ENCODE measurements at places on chromosomes 12 and 14.

DNA sequence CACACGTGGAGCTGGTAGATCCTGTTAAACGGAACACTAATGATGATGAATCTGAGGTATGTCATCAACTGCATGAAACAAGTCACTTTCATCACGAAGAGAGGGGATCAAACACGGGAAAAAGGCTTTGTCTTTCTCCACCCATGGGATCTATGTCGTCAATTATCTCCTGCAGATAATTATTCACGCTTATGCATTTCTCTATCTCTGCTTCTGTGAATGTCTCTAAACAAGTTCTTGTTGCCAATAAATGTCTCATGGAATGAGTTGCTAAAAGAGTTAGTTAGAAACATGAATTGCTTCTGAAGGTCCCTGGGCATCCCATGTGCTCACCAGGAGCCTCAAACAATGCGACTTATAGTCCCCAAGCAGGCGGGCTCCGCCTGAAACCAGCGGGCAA lies 1228.2 kb upstream of the TMEM132C start:
- DNase-seq, result no peak

- DNase-seq, result no peak
These were observed 817 bp upstream of the IPO8 start for GRCh38 chr12:30696486-30696885.

GRCh38 chr14:57018065-57018464 lies 207.8 kb upstream of the OTX2 start:
- no peak for DNase-seq

- no peak for DNase-seq
These were observed 224.3 kb downstream of the SLC41A2 start for GRCh38 chr12:104733717-104734175.

GRCh38 chr12:29066011-29066588 lies 83.0 kb upstream of the FAR2 start:
- DNase-seq, result no peak

DNA sequence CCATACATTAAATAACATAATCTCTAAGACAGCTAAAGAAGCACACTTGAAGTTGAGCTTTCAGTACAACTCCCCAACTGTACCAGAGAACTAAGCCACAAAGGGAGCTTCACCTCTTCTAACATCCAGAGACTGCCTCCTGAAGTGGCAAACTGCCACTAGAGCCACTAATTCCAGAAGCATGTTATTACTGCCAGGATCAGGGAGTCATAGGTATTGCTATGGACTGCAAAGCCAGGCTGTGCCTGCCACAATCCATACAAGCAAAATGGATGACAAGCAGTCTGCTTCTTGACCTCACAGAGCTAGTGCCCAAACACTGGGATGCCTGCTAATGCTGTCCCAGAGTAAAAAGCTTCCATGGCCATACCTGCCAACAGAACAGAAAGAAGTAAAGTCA lies 160.1 kb downstream of the STXBP6 start:
- DNase-seq, result no peak
